ENCODE measurements at places on chromosomes 2 and 18.

GRCh38 chr2:85684806-85685205 lies 9.4 kb upstream of the GNLY start:
- DNase-seq = no peak

DNA sequence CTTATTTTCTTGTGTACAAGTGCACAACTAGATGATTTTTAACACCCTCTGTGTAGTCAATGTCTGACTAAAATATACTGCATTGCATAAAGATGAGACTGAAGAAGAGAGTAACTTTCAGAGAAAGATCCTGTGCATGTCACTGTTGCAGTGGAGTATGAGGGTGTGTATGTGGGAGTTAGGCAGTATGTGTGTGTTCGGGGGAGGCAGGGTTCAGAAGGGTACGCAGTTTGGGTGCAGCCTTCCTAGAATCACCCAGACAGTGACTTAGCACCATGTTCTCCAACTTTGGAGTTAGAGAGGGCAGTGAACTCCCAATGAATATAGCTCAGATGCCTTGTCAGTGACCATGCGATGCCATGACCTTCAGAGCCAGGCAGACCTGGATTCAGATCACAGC lies 84.6 kb downstream of the LRATD1 start:
- DNase-seq = no peak

DNA sequence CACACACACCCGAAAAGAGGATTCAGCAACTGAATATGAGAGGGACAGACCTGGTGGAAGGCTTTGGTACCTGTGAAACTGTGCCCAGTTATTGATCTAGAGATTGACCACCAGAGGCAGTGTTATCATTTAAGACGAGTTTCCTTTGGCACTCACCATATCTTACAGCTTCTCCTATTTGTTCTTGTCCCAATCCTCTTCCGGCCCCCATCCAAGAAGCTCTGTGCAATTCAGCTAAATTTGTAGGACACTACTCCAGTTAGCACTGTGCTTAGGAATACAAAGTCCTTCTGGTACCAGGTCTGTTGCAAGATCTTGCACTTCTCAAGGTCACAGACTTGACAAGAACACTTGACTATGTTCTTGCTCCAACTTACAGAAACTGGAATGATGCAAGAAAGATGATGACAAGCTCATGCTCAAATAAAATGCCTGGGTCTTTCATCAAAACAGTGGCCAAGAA lies 177.7 kb downstream of the TMEM247 start:
- DNase-seq = peak; percentile 58

DNA sequence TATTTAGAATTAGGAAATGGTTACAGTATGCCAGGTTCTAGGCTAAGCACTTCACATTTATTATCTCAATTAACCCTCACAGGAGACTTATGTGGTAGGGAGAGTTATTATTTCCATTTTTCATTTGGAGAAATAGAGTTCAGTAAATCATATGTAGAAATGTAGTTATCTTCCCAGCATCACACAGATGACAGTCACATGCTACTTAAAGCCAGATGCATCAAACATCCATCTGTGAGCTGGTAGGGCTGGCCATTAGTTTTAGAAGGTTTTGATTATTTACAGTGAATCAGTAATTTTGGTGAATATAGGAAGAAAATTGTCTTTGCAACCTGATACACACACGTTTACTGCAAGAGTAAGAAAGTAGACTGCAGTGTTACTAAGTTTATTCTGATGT lies 97.9 kb downstream of the RIT2 start:
- no peak for DNase-seq

- DNase-seq = peak; percentile 47
Observed at GRCh38 chr2:112483042-112483473, 1.1 kb downstream of the TTL start.

- DNase-seq = no peak
Observed at GRCh38 chr2:31060397-31060796, 77.8 kb downstream of the GALNT14 start.

GRCh38 chr2:235055891-235056516 lies 104.2 kb downstream of the SH3BP4 start:
- peak; percentile 63 for DNase-seq

- DNase-seq = no peak
Observed at GRCh38 chr2:47237375-47238334, 82.5 kb upstream of the STPG4 start.
